ENCODE measurements at places on chromosomes 11 and 22.

DNA sequence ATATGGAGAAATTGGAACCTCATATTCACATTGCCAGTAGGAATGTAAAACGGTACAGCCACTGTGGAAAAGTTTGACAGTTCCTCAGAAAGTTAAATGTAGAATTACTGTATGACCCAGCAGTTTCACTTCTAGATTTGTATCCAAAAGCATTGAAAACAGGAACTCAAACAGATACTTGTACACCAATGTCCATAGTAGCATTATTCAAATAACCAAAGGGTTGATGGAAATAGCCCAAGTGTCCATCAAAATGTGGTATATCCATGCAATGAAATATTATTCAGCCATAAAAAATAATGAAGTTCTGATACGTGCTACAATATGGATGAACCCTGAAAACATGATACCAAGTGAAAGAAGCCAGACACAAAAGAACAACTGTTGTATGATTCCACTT is 17.8 kb downstream of the PRRG4 start:
- no peak for DNase-seq

DNA sequence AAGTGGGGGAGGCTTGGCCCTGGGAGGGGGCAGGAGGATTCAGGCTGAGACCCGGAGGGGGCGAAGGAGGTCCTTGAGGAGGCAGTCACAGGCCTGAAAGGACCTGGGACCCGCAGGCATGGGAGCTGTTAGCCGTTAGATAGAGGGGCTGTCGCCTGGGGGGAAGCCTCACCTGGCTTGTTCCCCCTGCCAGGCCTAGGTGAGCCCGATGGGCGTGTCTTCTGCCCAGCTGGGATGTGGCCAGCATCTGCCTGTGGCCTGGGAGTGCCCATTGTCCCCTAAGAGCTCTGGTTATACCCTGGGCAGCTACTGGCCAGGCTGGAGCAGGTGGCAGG is 1.8 kb upstream of the DUSP8 start:
- no peak for DNase-seq

DNA sequence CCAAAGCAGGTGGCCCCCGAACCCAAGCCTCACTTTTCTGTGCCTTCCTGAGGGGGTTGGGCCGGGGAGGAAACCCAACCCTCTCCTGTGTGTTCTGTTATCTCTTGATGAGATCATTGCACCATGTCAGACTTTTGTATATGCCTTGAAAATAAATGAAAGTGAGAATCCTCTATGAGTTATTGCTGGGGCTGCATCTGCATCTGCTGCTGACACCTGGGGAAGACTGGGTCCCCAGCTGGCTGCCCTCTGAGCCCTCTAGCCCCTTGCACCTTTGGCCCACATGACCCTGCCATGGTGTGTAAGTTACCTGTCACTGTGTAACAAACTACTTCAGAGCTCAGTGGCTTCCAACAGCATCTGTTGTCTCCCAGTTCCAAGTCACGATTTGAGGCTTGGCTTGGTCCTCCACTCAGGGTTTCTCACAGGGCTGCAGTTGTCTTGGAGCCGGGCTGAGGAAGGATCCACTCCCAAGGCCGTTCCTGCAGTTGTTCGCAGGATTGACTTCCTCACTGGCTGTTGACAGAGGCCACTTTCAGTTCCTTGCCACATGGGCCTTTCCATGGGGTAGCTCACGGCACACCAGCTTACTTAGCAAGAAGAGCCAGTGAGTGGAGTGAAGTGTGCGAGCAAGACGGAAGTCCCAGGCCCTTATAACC is 13.5 kb upstream of the UVRAG start:
- no peak for DNase-seq

DNA sequence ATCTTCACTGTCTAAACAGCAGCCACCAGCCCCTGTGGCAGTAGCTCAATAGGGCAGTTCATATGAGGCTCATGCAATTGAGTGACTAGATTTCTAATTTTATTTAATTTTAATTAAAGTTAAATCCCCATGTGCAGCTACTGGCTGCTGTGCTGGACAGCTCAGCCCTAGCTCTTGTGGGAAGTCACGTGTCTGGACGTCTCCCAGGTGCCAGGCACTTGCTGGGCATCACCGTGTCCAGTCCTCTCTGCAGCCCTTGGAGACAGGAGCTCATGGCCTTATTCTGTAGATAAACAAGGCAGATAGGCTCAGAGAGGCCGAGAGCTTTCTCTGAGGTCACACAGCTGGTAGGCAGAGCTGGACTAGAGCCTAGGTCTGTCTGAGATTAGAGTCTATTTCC is 95.0 kb downstream of the ARHGAP8 start:
- no peak for DNase-seq

DNA sequence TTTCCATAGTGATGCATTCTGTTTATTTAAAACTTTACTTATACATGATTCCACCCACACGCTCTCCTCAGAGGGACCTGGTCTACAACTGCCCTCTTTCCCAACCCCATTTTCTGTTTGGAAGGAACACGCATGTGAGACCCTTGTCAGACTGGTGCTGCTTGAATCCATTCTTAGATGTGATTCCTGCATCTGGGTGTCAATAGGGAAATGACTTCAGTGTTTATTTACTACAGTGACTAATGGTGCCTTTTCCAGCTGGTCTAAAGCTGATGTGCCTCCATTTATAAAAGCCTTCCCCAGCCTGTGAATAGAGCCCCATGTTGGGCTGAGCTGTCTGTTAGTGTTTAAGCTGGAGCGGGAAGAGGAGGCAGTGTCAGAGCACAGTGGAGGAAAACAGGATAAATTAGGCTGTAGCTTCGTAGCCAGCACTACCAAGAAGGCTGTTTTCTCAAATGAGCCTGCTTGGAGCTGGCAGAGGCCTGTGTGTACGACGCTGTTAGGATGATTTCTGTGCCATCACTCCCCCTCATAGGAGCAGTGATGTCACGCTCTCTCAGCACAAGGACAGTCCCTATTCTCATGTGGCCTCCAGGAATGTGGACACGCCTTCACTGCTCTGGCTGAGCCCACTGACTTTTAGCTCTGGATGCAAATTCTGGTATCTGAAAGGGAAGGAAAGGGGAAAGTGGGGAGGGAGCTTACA is 18.9 kb upstream of the C11orf96 start:
- DNase-seq = no peak

GRCh38 chr11:131404010-131404409 is 33.6 kb downstream of the NTM start:
- no peak for DNase-seq

- DNase-seq = no peak
These were observed 42.5 kb downstream of the ATG16L2 start for GRCh38 chr11:72856551-72857345.

DNA sequence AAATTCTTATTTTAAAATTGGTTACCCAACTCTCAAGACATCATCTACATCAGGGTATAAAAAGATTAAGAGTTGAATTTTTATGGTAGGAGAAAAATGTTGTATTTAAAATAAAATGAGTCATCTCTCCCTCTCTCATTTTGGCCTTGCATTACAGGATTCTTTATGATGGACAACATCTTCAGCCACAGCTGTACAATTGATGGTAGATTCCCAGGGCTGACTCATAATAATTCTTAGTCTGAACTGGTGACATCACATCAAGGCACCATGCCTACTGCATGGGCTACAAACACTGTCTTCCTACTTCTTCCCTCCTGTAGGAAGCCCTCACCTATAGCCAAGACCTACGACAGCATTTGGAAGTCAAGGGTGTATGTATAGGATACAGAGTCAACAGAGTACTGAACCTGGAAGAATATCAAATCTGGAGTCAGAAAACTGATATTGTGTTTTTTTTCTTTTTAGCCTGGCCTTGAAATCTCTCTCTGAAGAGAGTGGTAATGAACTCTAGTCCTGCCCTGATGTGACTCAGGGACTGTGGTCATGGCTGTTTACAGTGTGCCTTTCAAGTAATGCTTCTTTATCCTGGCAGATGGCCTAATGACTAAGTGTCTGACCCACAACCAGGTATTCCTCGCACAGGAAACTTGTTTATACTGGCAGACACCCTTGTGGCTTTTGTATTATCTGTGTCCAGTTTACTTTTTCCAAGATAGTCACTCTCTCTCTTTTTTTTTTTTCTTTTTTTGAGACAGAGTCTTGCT is 32.5 kb downstream of the MRGPRX2 start:
- peak; percentile 4 for DNase-seq

GRCh38 chr22:46370584-46371291 is 35.2 kb downstream of the TRMU start:
- no peak for DNase-seq

- no peak for DNase-seq
These were observed 51.4 kb upstream of the SHISAL1 start for GRCh38 chr22:44363980-44364750.

GRCh38 chr11:111245425-111245824 is at the start of gene POU2AF2:
Gene POU2AF2, plus strand, starts transcription at chr11:111245725. Its CDS starts 129 bp downstream, at chr11:111245854.
- no peak for DNase-seq

DNA sequence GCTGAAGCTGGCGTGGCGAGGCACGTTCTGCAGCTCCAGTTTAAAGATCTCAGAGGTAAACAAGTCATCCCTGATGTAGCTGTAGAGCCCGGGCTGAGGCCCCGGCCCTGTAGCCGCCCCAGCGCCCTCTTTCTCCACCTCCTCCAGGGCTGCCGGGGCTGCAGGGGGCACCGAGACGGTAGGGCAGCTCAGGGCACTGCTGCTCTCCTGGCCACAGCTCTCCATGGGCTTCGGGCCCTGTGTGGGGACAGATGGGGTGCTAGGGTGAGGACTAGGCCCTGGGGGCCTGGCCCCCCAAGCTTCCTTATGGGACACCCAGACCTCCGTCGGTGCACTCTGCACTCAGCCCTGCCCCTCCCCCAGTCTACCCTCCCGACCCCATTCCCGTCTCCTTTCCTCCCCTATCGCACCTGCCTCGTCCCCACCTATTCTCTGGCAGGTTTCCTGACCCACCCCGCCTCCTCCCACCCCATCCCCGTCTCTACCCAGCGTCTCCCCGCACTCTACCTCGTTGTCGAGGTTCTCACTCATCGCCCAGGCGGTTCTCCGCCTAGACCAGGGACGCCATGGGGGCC is 559 bp downstream of the RANBP1 start:
- DNase-seq = no peak

DNA sequence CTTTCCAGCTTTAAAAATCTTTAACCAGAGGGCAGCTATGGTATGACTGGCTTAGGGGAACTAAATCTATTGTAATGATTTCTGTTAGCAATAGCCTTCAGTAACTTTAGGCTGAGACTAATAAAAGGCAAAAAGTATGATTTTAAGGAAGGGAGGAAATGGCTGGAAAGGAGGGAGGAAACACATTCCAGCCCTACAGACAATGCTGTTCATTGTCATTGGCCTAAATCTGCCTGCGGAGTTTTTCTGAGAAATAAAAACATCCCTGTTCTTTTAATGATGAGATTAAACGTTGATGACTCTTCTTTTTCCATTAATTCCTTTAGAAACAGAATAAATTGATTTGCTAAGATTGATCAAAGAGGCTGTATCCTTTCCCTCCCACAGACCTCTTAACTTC is 99.6 kb upstream of the GRAMD1B start:
- no peak for DNase-seq

DNA sequence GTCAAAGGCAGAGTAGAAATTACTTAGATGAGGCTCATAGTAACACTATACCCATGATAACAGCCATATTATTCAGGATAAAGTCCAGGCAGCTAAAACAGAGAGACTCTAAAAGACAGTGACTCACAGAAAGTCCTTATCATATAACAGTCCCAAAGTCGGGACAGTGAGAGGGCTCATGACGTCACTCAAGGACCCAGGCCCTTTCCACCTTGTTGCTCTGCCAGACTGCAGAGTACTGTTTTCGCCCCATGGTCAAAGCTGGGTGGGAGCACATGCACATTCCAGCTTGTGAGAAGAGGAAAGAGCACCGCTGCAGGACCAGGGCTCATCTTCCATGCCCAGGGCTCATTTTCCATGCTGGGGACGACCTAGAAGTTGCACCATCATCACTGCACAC is 29.4 kb upstream of the NUP50 start:
- DNase-seq = no peak

GRCh38 chr11:68934666-68935065 is 31.0 kb downstream of the IGHMBP2 start:
- DNase-seq = no peak

GRCh38 chr11:111355956-111356659 is 23.0 kb downstream of the POU2AF1 start:
- no peak for DNase-seq

DNA sequence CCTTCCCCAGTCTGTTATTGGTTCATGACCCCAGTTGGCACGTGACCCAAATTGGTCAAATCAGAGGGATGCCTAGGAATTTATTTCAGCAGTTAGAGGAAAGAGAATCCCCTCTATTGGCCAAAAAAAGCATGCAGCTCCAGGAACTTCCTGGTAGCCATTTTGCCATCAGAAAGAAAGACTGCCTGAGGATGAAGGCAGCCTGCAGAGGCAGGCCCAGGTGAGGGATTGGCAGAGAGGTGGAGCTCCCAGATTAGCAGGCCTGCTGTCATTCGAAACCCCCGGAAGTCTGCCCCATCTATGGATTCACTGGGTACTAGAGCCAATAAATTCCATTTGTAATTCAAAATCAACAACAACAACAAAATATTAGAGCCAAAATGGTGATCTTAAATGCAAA is 207.6 kb downstream of the CWF19L2 start:
- no peak for DNase-seq

DNA sequence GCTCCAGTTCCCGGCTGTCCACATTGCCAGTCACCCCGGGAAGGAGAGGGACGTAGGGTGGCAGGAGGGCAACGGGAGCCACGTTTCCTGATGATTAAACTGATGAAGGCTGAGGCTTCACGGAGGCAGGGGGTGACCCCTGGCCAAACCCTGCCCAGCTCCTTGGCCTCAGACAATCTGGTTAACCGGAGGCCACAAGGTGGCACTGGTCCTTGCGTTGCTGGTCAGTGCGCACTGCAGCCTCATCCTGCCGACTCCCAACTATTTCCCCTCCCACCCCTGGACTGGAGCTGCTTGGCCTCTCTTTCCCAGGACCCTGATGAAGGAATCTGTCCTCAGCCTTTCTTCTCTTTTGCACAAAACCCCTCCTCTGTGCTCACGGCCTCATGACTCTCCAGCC is 75.3 kb downstream of the PDE2A start:
- no peak for DNase-seq

GRCh38 chr11:33664166-33664565 is 36.5 kb downstream of the C11orf91 start:
- no peak for DNase-seq

DNA sequence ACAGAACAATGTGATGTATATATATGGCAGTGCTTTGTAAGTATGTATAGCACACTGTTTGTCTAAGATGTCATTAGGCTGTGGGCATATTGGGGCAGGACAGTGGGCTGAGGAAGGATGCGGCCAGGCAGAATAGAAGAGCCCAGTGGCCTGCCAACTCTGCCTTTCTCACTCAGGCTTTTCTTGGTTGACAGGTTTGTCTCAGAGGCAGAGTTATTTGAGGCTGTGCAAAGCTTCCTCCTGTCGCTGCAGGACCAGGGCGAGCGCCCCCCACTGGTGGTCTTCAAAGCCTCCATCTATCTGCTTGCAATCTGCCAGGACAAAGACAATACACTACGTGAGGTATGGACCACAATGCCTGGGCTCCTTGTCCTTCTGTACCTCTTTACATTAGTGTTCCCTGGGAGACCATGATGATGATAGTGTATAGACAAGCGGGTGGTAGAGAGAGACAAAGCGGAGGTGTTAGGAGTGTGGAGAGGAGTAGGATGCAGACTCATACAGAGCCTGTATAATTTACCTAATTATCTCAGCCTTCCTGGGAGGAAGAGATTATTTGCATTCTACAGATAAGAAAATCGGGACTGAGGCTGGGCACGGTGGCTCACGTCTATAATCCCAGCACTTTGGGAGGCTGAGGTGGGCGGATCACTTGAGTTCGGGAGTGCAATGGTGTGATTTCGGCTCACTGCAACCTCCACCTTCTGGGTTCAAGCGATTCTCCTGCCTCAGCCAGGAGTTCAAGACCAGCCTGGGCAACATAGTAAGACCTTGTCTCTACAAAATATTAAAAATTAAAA is 37.3 kb upstream of the CCDC134 start:
- no peak for DNase-seq

All from GM04504 (cell line).